ENCODE measurements at places on chromosomes 2 and 18. TPM values are rescaled to one million over a fixed set of nuclear protein-coding genes. Genes with fewer than 3 reads are reported as not detected.
A peak's percentile ranks its signal among the peaks of the same experiment; 100 is the strongest.

The KCNJ13 gene
- total RNA-seq = 0.96 TPM

The VWC2L gene
- total RNA-seq = not detected

The PDE1A gene
- total RNA-seq = 72.3 TPM

The COBLL1 gene
- 83.6 TPM for total RNA-seq

The UCN gene
- total RNA-seq = 1.1 TPM

The XIRP2 gene
- not detected for total RNA-seq

The LAPTM4A gene
- 300 TPM for total RNA-seq

The SANBR gene
- 9.1 TPM for total RNA-seq

- peak; percentile 7 for DNase-seq
These were observed 175.1 kb downstream of the NCK2 start for GRCh38 chr2:105919826-105920225.

DNA sequence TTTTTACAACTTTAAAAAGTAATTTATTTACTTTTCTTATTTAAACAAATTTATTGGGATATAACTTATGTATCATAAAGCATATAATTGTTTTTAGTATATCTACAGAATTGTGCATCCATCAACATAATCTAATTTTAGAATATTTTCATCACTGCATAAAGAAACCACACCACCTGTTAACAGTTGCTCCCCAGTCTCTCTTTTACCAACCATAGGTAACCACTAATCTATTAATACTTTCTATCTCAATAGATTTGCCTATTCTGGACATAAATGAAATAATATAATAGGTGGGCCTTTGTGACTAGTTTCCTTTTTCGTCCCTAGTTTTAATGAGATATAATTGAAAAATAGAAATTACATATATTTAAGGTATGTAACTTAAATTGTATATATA lies 90.6 kb downstream of the ADAM23 start:
- no peak for DNase-seq

DNA sequence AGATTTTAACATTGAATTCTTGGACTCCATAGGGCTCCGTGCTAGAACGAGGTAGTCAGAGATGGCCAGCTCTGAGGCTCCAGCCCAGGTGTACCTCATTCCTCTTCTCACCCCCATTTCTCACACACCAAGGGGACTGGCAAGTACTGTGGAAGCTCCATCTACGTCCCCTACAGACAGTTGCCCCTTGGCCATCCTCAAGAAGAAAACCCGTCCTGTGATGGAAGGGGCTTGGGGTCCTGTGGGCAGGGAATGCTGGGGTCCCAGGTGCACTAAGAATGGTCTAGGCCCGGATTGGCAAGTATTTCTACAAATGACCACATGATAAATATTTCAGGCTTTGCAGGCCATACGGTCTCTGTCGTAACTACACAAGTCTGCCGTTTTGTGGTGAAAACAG lies 110.3 kb downstream of the PDCL3 start:
- no peak for DNase-seq

GRCh38 chr2:134268265-134268664 lies 14.4 kb downstream of the MGAT5 start:
- DNase-seq = no peak

GRCh38 chr2:21404137-21404536 lies 280.4 kb downstream of the TDRD15 start:
- no peak for DNase-seq

DNA sequence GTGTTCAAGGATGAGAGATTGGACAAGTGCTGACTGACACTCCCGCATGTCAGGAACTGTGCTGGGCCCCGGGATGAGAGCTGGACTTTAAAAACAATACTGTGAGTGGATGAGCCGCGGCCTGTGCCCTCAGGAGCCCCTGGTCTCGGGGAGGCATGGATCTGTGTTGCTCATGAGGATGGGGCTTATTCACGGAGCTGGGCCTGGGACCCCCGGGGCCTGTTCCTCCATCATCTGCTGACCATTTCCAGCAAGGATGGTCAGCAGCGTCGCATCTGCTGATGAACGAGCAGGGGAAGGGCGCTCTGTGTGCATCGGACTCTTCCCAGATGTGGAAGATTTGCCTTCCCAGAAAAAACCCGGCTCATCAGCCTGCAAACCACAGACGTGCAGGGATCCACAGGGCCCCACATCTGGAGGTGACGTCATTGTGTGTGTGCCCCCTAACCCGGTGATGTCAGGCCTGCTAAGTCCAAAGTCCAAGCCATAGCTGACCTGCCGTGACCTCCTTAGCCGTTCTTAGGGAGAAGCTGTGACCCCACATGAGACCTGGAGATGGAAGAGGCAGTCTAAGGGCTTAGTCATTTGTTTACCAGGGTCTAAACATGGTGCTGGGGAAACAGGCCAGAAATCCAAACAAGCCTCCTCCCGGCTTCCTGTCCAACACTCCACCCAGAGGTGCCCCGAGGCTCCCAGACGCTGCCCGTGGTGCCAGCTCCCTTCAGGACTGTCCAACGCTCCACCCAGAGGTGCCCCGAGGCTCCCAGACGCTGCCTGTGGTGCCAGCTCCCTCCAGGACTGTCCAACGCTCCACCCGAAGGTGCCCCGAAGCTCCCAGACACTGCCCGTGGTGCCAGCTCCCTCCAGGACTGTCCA lies 143.9 kb downstream of the PXDN start:
- no peak for DNase-seq

DNA sequence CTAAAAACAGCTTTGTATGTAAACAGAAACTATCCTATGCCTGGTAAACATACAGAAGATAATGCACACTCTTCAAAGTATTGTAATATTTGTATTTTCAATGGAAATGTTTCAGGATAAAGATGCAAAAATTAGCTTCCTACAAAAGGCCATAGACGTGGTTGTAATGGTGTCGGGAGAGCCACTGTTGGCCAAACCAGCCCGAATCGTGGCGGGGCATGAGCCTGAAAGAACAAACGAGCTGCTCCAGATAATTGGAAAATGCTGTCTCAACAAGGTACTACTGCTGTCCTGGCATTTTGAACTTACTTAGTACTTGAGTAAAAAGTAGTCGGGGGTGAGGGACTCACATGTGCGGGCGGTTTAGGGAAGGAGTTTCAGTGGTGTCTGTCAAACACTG lies 5.4 kb downstream of the TRAF3IP1 start:
- no peak for DNase-seq

DNA sequence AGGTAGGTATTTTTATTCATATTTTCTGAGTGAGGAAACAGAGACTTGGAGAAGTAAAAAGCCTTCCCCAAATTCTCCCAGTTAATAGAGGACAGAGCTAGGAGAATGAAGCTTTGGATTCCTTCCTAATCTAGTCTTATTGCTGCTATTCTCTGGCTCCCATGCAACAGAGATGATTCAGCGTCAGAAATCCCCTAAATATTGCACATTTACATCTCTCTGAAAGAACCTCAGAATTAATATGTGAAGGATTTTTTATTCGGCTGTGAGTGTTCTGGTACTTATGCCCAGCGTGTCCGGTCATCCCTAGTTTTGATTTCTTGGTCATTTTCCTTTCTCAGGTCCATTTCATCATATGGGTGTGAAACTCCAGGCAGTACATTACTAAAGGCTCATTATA lies 91.2 kb upstream of the SESTD1 start:
- DNase-seq = no peak

DNA sequence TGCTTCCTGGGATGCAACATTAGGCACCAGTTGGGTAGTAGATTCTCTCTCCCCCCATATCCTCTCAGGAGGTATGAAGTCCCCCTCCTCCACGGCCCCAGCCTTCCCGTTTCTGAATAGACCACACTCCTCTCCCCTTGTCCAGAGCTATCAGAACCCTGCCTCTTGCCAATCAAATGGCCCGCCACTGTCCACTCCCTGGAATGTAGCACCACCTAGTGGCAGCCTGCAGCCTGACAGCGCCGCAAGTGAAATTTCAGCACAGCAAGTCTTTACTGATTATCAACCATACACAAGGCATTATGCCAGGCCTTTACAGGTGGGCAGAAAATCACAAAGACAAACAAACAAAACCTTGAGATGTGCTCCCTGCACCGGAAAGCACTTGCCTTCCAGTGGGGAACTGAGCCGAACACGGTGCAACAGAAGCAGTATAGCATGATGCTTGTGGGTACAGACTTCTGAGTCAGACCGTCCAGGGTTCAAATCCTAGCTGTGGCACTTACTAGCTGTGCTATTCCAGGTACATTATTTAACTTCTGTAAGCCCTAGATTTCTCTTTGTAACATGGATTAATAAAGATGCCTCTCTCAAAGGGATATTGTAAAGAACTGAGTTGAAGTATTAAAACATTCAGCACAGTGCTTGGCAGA lies 174.0 kb downstream of the SMAD2 start:
- DNase-seq = peak; percentile 58

DNA sequence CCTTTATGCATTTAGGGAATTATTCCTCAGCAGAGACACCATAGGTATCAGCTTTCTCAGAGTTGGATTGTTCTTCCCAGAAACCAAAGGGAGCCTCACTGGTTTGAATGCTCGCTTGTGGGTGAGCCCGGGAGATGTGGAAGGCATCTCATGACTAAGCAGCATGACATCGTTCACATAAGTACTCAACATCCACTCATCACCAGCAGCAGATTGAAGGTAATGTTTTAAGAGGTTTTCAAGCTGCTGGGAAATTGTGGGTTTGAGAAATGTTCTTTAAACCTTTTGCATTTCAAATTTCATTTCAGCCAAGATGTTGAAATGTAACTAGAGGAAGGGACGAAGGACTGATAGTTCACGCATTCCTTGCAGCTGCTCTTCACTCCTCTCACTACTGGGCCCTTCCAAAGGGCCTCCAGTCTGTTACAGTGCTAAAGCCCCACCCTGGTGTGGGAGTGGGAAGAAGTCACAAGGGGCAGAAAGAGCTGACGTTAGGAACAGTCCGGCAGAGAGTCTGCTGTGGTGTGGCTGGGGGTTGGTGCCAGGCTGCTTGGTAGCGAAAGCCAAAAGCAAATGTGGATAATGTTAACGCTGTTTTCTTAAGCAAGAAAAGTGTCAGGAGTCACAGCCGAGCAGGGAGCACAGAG lies 324.5 kb upstream of the EPHA4 start:
- DNase-seq = peak; percentile 66

DNA sequence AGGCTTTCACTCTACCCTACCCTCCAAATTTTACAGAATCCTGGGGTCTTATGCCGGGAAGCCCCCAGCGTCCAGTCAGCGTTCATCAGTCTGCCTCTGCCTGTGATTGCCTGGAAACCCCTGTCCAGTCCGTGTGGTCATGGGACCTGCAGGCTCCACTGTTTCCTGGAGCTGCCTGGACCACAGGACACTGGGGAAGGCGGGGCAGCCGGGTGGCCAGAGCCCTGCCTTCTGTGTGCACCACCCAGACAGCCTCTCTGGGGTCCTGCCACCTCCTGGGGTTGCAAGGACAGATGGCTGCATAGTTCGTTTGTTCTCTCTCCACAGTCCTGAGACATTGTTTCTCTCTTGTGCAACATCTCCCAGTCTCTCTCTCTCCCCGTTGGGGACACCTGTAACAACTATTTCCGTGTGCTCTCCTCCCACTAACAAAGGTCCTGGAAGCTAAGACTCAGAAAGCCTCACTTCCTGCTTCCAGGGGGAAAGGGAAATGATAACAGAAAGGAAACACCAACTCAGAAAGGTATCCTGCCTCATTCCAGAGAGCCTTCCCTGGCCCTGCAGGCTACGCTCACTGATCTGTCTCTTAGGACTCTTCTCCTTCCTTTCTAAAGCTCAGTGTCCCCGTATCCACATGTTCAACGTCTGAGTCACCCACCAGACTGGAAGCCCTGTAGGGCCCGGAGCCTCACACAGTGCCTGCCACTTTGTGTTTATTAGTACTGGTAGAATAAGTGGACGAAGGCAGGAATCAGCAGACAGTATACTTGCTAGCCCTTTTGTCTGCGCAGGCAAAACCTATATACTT lies 192.8 kb upstream of the RAB12 start:
- DNase-seq = no peak

- DNase-seq = no peak
These were observed 35.2 kb downstream of the SPOPL start for GRCh38 chr2:138536740-138537139.

DNA sequence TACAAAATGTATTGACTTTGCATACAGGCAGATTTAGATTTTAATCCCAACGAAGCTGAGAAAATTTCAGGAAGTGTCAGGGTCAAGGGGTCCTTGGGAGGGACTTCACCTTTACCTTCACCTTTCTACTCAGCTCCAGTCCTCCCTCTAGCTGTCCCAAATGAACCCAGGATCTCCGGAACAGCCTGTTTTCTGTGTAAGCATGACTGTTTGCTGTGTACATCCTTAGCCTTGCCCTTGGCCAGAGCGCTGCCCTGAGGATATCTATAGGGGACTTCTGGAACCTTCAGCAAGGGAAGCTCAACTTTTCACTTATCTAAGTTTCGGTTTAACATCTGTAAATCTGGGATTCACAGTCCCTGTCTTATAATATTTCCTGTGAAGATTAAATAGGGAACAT lies 246.8 kb upstream of the ST6GAL2 start:
- no peak for DNase-seq

- no peak for DNase-seq
These were observed 199.0 kb upstream of the DCC start for GRCh38 chr18:52140986-52141385.

DNA sequence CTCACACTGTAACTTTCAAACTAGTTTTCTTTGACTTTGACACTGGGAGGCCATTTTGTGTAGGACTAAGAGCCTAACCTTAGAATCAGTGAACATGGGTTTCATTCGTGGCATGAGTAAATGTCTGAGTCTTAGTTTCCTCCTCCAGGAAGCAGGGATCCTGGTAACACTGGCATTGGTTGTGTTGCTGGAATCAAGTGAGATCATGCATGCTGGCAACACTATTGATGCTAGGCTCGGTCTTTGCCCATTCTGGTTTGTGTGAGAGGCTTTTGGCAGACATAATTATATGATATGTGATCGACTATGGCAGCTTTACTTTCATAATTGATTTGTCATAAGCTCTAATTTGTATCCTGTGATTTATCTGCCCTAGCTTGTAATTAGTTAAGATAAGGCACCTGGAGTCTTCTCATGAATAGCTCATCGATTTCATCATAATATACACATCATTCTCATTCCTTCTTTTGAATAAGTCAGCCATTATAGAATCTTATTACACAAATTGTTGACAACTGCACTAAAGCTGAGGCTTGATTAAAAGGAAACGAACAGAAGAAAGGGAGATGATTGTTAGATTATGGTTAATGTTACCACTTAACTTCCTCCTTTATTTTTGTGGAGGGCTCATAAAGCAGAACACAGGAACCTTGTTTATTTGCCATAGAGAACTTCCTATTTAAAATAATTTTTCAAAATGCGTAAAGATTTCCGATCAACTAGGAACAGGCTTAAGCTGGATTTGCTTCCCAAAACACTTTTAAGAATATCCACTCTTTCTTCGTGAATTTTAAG lies 12.6 kb downstream of the PPP1R1C start:
- DNase-seq = no peak

GRCh38 chr2:170554278-170554955 lies 160.7 kb upstream of the SP5 start:
- DNase-seq = peak; percentile 15

GRCh38 chr18:54726143-54726542 lies 102.1 kb upstream of the RAB27B start:
- DNase-seq = no peak

All from thyroid gland (tissue), 4 donors.